ENCODE measurements at places on chromosomes 11 and 22.
A peak's percentile ranks its signal among the peaks of the same experiment; 100 is the strongest.

GRCh38 chr11:65586247-65586630 lies 9.4 kb downstream of the KCNK7 start:
- DNase-seq, result no peak

DNA sequence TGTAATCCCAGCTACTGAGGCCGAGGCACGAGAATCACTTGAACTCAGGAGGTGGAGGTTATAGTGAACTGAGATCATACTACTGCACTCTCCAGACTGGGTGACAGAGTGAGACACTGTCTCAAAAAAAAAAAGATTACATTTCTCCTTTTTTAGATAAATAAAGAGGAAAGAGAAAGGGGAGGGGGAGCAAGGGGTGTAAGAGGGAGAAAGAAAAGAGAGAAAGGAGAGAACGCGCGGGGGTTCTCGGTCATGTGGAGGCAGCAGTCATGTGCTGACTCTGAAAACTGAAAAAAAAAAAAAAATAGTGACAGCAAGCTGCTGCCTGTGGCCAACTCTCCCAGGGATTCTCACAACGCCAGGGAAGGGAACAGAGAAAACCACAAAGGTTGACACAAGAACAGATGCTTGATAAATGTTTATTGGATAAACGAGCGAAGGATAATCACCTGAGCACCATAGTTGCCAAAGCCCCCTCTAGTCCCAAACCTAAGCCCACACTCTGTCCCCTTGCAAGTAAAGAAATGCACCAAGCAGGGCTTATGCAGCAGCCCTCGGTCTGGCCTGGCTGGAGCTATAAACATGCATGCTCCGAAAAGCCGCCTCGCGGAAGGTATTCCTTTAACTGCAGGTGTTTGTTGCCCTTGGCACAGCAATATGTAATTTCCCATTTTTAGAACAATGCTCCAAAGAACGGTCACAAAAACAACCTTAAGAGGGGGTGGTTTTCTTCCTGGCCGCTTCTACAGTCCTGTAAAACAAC lies 14.5 kb downstream of the SCGB1A1 start:
- DNase-seq, result peak; percentile 40

GRCh38 chr22:23147617-23148387 lies 2.5 kb downstream of the RAB36 start:
- no peak for DNase-seq

DNA sequence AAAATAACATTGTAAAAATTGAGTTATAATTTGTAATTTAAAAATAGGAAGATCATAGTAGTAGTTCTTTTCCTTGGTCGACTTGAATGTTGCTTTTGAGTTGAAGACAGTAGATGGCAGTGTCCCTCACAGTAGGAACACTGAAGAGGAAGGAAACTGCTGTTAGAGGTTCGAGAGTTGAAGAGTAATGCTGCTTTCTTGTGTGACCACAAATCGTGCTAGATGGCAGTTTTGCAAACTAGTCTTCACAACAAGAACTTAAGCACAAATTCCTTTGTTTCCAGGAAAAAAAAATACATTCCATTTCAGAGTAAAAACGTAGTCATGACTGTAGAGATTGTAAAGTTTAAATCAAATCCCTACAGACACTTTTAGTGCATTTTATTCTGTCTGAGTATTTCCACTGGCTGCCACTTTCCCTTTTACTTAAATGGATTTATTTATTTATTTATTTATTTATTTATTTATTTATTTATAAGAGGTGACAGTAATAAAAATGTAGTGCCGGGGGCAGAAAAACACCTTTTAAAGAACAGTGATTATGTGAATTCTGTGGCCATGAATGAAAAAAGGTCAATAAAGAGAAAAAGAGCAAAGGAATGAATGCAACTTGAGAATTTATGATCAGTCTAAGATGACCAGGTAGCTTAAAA lies 54.6 kb downstream of the SPECC1L start:
- DNase-seq, result peak; percentile 62

- no peak for DNase-seq
Observed at GRCh38 chr11:121238956-121239355, 53.6 kb upstream of the SC5D start.

DNA sequence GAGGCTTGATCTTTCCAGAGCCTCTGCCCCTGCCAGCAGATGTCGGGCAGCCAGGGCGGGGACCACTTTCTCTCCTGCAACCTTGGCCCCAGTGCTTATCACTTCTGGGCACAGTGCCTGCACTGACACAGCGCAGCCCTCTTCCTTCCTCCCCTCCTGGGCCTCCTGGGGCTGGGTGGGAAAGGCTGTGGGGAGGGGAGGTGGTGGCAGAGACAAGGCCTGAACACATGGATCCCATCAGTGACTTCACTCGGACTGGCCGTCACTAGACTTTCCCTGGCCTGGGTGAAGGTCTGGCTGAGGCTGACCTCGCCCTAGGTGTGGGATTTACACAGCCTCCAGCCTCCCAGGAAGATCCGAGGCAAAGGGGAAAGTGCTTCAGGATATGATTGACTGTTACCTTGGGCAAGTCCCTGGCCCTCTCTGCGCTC lies 68.1 kb downstream of the LRRC32 start:
- no peak for DNase-seq

- peak; percentile 46 for DNase-seq
Observed at GRCh38 chr22:36334821-36335603, 52.8 kb downstream of the MYH9 start.

DNA sequence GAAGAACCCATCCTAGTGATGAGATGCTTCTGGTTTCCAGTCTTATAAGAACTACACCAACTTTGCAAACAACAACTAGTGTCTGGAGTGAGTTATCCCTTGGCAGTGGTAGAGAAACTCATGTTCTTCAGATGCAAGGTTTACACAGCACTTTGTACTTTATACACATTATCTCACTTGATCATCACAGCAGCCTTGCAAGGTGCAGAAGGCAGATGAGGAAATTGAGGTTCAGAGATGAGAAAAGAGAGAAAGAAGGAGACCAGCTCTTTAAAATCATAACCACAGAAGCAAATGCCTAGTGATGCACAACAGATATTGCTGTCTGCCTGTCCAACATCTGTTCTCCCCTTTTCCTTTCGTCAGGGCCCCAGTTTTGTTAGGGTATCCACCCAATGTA lies 16.7 kb upstream of the CD44 start:
- no peak for DNase-seq

DNA sequence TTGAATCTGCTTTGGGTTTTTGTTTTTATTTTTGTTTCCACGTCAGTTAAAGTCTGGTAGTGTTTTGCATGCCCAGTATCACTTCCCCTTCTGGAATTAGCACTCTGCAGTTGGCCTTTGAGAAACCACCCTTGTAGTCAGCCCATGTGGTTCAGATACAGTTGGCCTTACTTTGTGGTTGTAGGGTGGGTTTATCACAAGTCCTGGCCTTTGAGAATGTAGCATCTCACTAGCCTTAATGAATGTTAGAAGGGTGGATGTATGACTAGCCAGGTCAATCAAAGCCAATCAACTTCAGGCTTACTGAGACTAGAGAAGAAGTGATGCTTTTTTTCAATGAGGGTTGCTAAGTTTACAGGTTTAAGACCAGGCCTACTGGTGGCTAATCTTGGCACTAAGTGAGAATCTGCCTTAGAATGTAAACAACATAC lies 19.8 kb downstream of the ARL14EP start:
- DNase-seq, result no peak

GRCh38 chr11:131802440-131803115 lies 432.2 kb downstream of the NTM start:
- DNase-seq, result no peak

DNA sequence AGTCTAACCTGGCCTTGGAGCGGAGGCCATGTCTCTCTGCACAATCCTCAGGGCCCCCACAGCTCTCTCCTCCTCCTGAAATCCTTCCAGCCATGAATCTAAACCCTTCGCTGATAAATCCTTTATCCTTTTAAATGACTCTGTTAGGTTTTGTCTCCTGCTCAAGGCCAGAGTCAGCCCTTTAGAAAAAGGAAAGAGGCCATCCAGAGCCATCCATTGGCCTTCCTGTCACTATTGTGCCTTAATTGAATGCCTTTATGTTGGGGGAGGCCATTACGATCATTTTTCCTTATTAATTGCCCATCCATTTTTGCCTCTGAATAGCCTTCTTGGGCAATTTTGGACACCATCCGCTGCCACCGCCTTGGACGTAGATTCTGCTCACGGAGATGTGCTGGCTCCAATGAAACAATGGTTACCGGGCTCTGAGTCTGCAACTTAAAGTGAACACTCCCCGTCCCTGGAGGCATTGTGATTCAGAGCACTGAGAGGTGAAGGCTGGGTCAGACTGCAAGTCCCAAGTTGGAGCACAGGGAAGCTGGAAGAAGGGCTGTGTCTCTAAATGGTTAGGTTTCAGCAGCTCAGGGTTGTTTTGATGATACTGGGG lies 213.0 kb upstream of the E2F8 start:
- DNase-seq, result no peak

DNA sequence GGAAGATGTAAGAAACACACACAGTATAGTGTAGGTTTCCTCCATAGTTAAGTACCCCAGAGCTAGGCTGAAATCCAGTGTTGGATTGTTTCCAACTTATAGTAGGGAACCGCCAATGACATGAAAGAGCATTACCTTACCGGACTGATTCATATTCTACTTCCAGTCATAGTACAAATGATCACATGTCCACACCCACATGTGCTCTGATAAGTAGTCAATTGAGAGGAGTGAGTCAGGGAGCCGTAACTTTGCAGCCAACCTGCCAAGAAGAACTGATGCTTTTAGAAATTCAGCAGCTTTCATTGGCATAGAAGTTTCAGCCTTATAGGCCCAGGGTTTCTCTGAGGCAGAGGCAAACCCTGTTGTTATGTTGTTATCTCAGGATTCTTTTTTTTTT lies 240.6 kb downstream of the ETS1 start:
- DNase-seq, result no peak

DNA sequence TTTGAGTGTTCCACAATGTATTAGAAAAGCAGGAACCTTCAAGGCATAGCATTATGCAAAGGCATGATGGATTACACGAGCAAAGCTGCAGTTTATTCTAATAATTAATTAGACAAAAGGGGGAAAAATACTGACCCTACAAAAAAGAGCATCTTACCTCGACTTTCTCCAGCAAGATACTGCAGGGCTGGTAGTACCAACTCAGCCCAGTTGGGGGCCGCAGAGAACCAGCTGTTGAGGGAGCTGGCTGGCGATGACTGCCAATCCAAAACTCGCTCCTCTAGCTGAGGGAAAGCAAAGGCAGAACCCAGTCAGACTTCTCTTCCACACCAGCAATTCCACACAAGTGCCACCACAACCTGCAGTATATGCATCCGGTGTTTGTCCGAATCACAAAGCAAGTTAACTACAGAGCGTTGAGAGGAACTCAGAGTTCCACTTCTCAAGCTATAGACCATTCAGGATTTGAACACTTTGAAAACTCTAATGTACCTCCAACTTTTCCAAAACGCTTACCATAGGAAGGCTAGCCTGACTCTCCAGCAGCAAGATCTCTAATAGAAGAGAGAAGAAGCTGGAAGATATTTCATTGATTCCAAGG lies 13.7 kb downstream of the NFRKB start:
- peak; percentile 36 for DNase-seq

GRCh38 chr11:69533296-69534165 lies 52.1 kb downstream of the LINC01488 start:
- DNase-seq, result no peak

- DNase-seq, result no peak
Observed at GRCh38 chr11:119626871-119627270, 102.1 kb downstream of the NECTIN1 start.

- DNase-seq, result no peak
Observed at GRCh38 chr11:74522776-74523175, 29.3 kb upstream of the LIPT2 start.

DNA sequence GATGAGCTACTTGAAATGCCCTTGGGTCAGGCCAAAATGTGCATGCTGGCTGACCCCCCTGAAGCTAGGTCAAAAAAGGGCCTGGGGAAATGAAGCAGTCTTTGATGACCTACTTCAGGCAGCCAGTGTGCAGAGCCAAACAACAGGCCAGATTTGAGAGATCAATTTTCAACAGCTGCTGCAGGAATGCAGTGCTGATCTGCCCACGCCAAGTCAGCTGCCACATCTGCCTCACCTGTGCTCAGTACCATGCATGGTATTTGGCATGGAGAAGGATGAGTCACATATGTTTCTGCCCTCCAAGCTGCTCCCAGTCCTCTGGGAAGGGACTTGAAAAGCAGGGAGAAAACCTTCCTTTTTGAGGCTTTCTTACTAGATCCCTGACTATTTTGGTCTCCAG lies 35.8 kb downstream of the MTNR1B start:
- DNase-seq, result no peak
